Fibroblast of upper back skin (primary cell): ENCODE measurements at places on chromosomes 6 and 20.
A peak's percentile ranks its signal among the peaks of the same experiment; 100 is the strongest.

DNA sequence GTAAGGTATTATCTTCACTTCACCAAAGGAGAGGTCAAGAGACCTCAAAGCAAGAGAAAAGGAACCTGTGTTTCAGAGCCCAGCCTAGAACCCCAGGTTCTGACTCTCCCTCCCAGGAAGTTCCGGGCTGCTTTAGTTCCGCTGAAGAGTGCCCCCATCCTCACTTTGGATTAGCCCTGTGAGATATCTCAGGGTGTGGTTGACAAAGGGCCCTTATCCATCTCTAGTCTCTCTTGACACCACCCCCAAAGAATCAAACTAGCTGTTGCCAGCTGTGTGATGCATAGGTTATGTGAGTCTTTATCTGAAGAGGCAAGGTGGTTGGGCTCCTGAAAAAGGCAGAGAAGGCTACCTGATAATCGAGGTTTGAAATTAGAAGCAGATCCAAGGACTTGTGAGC, 20.6 kb downstream of the BRPF3 start:
- no peak for DNase-seq

- DNase-seq: no peak
Observed at GRCh38 chr20:60038400-60039008, 80.3 kb downstream of the CDH26 start.

DNA sequence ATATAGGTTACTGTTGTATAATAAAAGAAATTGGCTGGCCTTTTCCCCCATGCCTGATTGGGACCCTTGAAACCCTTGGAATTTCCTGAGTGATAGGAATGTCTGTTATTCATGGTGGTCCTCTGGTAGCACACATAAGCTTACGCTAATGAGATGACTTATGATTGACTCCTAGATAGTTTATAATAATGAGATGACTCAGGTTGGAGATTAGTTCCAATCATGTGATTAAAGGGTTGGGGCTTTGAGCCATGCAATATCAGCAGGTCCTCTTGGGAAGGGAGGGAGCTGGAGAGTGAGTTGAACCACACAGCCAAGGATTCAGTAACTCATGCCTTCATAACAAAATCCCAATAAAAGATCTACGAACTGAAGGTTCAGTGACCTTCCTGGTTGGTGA, 407.6 kb upstream of the MANEA start:
- peak; percentile 45 for DNase-seq

GRCh38 chr6:77063494-77063893, 399.8 kb downstream of the HTR1B start:
- DNase-seq: no peak

- DNase-seq: no peak
Observed at GRCh38 chr20:10928841-10929421, 255.1 kb upstream of the JAG1 start.
